Stimulated activated CD4-positive, alpha-beta T cell treated with anti-CD3 and anti-CD28 coated beads, Interleukin-12 subunit alpha, Interleukin-12 subunit beta, amount 100 ng/mL, for 48 hours (primary cell): ENCODE measurements at places on chromosomes 3 and 15.

GRCh38 chr3:38650248-38650951 lies 913 bp upstream of the SCN5A start:
- DNase-seq = no peak

DNA sequence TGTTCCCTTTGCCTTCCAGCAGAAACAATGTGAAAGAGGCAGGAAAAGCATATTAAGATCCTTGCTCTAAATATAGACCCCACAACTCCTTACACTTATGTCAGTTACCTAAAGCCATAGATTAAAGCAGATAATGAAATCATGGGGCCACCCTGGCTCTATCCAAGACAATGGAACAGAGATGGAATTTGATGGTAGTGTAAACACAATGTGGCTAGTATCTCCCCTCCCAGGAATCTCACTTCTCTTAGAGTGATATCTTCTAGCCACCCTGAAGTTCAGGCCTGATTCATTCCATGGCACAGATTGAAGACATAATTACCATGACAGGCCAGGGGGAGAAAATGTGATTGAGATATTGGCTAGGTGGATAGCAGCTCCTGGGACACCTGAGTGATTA lies 32.6 kb downstream of the GALNT15 start:
- DNase-seq = no peak

DNA sequence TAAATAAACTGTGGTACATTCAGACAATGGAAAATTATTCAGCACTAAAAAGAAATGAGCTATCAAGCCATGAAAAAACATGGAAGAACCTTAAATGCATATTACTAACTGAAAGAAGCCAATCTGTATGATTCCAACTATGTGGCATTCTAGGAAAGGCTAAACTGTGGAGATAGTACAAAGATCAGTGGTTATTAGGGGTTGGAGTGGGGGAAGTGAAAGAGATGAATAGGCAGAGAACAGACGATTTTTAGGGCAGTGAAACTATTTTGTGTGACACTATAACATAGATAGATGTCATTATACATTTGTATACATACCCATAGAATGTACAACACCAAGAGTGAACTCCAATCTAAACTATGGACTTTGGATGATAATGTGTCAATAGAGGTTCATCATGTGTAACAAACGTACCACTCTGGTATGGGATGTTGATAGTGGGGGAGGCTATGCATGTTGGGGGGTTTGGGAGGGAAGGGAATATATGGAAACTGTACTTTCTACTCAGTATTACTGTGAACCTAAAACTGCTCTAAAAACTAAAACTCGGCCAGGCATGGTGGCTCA lies 29.0 kb downstream of the RAB27A start:
- no peak for DNase-seq

- no peak for DNase-seq
Measured at GRCh38 chr3:190505381-190506003, 8.4 kb upstream of the IL1RAP start.

DNA sequence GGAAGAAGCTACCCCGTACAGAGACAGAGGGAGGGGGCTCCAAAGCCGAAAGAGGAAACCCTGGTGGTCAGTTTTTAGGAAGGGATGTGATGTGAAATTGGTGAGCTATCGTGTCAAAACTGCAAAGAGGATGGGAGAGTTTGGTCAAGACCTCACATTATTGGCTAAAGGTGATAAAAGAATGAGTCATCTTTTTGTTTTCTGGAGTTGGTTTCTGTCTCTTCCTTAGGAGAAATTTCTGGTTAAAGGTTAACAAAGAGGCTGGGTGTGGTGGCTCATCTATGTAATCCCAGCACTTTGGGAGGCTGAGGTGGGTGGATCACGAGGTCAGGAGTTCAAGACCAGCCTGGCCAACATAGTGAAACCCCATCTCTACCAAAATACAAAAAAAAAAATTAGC lies 217.8 kb upstream of the CBLB start:
- no peak for DNase-seq
